ENCODE measurements at places on chromosomes 1 and 21.

DNA sequence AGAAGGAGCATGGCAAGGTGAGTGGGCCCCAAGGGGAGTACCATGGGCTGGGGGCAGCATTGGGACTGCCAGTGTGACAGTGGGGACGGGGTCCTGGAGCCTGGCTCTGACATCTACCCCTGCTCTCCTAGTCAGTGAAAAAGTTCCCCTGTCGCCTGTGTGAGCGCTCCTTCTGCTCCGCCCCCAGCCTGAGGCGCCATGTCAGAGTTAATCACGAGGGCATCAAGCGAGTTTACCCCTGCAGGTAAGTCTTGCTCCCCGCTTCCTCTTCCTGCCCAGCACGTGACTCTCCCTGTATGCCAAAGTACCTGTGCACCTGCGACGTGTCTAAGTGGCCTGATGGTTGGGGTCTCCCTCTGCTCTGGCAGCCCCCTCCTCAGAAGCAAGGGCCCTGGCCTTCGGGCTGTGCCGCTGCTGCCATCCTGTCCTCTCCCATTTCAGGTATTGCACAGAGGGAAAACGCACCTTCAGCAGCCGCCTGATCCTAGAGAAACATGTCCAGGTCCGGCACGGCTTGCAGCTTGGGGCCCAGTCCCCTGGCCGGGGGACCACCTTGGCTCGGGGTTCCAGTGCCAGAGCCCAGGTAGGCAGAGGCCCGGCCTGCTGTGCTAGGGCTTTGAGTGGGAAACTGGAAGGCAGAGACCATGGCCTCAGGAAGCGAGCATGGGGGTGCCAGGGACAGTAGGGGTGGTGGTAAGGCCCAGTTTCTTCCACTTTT lies 8.1 kb downstream of the ZNF687 start:
- no peak for DNase-seq

GRCh38 chr1:161287482-161288054 lies 22.2 kb downstream of the MPZ start:
- DNase-seq = no peak

- DNase-seq = no peak
Measured at GRCh38 chr1:201911826-201912571, 23.3 kb downstream of the SHISA4 start.

DNA sequence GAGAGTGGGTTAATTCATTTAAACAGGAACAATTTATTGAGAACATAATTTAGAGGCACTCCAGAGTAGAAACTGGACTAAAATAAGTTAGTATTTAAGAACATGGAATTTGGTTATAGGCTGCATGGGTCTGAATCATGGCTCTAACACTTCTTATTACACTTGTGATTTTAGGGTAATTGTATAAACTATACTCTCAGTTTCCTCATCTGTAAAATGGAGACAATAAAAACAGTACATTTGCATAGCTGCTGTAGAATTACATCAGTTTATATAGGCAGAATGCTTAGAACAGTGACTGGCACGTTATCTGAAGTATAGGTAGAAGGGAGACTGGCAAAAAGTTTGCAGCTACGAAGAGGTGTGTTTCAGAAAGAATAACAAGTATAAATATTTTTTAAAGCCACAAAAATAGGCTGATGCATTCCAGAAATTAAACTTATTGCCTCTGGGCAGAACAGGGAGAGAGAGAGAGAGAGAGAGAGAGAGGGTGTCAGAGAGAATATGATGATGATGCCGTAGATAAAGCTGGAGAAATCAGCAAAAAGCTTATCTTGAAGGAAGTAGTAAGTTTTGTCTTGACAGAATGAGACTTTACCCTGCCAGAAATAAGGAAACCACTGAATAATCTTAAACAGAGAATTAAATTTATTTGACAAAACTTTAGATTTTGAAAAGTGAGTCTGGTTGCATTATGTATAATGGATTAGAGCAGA lies 8.1 kb upstream of the OR6K3 start:
- no peak for DNase-seq

- DNase-seq = no peak
Measured at GRCh38 chr21:40846103-40846502, 855 bp downstream of the DSCAM start.

GRCh38 chr1:19165501-19165900 lies 44.6 kb downstream of the UBR4 start:
- DNase-seq = no peak

- no peak for DNase-seq
Measured at GRCh38 chr1:234953655-234954405, 174.8 kb downstream of the TOMM20 start.

- DNase-seq = peak; percentile 23
Measured at GRCh38 chr1:108897865-108898720, 21.3 kb downstream of the GPSM2 start.

GRCh38 chr21:31267644-31268043 lies 76.4 kb downstream of the TIAM1 start:
- DNase-seq = no peak

- no peak for DNase-seq
Measured at GRCh38 chr1:168601051-168601450, 24.6 kb downstream of the XCL1 start.

GRCh38 chr1:24506691-24507381 lies 4.2 kb downstream of the RCAN3 start:
- DNase-seq = no peak

DNA sequence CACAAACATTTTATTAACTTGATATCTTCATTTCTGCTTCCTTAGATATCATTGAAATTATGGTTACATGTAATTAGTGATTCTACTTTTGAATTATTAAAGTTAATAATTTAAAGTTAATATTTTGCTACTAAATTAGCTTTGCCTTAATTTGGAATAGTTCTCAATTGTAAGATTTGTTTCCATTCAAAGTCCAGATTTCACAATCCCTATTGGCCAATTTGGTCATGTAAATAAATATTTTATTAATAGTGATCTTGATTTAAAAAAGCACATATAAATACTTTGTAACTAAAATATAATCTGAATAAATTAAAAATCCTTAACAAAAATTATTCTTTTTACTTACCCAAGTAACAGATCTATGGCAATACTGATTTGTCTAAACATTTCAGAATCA lies 1558.6 kb downstream of the NCAM2 start:
- DNase-seq = no peak

GRCh38 chr1:186672131-186672530 lies 8.1 kb downstream of the PTGS2 start:
- no peak for DNase-seq

- no peak for DNase-seq
Measured at GRCh38 chr1:208569181-208569580, 325.0 kb upstream of the PLXNA2 start.

DNA sequence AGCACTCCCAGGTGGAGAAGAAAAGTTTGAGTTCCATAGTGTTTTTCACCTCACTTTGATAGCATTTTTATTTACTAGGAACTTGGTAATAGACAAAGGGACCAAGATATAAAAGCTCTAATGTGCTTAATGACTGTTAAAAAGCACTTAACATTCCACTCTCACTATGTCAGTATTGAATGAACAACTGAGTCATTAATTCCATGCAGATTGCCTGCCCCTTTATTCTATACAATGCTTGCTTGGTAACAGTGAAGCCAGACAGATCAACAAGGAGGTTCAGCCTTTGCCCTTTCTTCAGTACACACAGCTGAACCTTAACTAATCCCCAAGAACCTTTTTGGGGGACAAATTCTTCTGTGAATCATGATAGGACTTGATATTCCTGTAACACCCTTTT lies 425.5 kb downstream of the NUF2 start:
- DNase-seq = no peak

- no peak for DNase-seq
Measured at GRCh38 chr1:35120458-35121133, 41.4 kb downstream of the ZMYM1 start.

DNA sequence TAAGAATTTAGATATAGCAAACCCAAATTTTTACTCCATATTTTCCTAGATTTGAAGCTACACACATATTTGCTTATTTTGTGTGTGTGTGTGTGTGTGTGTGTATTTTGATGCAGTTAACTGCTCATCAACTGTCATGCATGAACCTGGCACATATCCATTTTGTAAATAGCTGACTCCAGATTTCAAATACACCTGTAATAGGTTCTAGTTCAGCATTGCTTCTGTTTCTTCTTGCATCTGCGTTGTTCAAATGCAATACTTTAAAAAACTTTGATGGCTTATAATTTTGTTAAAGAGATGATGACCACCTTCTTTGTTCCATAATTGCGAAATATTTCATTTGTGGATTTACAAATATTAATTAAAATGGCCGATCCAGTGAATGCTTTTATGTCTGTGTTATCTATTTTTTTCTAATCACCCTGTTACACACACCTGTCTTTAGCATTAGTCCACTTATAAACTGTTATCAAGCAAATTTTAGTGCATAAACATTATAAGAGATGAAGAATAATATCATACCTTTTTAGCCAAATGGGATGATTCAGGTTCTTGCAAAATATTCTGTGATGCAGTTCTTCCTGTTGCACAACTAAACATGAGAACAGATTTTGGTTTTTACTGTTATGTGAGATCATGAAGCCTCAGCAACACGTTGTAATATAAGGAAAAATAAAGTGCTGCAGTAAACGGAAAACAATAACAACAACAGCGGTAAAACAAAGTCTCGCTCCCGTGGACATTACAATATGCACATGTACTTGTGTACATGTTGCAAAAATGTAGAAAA lies 12.7 kb upstream of the S100A11 start:
- no peak for DNase-seq

- no peak for DNase-seq
Measured at GRCh38 chr1:244712669-244713068, 59.7 kb downstream of the DESI2 start.

- no peak for DNase-seq
Measured at GRCh38 chr1:186757851-186758250, 70.9 kb upstream of the PLA2G4A start.

DNA sequence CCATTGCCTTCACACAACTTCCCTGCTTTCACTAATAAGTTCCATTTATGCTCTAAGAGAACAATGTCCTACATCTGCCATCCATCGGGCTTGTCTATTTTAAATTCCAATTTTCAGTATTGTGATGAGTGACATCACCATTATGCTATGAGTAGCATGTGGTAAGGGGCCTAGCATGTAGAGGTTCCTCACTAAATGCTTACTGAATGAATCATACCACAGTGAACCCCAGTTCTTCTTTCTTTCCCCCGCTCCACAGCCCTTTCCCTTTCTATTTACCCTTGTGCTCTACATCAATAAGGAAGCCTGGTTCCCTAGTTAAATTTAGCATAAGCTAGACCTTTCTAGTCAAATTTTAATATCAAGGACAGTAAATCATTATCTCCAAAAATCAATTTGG lies 195.0 kb upstream of the RGS18 start:
- no peak for DNase-seq

DNA sequence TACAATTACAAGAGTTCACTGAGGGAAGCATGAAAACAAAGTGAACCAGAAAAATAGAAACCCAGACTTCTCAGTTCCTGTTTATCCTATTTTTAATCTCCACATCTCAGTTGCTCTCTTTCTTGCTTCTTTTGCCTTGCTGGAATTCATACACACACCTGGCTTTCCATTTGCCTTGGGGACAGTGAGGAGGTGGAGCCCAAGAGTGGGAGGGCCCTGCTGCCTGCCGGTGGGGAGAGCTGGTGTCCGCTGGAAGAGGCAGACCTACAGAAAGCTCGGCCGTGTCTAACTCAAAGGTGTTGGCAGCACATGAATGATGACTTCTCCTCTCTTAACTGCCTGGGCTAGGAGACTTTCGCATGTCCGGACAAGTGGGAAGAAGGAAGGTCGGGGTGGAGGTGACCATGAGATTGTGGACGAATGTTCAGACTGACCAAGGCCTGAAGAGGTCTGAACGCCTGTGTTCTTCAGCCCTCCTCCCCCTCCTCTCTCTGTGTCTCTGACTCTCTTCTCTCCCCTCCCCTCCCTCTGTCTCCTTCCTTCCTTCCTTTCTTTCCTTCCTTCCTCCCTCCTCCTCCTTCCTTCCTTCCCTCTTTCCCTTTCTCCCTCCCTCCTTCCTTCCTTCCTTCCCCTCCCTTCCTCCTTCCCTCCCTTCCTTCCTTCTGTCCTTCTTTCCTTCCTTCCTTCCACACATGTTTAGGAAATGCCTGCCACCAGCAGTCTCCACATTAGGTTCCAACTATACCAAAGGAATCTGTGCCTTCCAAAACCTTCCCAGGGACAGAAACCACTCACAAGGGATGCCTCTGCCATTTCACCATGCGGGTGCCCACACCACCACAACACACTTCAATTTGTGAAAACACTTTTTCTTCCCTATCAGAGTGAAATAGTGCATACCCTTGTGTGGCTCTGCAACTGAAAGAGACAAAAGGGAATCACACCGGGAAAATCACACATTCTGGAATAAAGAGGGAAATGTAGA lies 157.3 kb upstream of the RUNX1 start:
- peak; percentile 56 for DNase-seq

- no peak for DNase-seq
Measured at GRCh38 chr1:5730272-5731109, 261.7 kb downstream of the NPHP4 start.

- DNase-seq = no peak
Measured at GRCh38 chr1:51969038-51969705, 21.3 kb downstream of the RAB3B start.

DNA sequence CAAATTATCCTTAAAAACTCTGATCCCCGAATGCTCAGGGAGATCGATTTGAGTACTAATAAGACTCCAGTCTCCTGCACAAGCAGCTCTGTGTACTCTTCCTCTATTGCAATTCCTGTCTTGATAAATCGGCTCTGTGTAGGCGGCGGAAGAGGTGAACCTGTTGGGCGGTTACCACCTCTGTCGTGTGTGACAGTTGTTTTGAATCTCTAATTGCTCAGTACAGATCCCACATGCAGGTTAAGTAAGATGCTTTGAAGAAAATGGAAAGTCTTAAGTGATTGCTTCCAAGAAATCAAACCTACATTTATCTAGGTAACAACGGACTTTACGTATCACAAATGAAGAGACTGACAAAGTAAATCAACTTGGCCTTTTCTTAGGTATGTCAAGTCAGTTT lies 35.5 kb downstream of the COA6 start:
- no peak for DNase-seq

GRCh38 chr1:193185211-193185610 lies 1.2 kb downstream of the B3GALT2 start:
- no peak for DNase-seq

DNA sequence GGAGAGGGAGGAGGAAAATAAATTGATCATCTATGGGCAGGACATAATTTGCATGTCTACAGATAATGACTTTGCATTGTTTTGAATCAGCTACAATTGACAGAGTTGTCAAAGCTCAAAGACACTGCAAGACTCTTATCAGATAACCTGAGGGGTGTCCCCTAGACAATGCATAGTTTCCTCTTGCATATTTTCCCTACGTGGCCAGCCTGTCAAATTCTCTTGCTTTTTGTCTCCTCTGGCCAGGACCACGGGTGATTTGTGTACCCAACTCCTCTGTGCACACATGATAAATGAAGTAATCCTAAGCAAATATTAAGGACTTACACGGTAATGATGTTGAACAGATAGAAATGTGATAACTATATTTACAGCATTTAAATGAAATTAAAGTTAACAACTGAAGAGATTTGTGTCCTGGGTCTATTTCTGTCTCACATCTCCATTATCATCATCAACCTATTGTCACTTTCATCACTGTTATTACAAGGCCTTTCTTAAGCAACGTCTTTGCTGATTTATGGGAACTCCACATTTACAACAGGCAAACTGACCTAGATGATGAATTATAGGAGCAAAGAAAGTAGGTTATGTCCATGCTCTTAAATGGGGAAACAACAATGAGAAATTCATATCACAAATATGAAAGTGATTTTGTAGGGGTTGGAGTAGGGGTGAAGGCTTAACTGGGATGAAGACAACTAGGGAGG lies 18.8 kb downstream of the BATF3 start:
- no peak for DNase-seq

All from SHP77 treated with DMSO at 0.1 percent for 48 hours (cell line).